RWPE1 (cell line): ENCODE measurements at places on chromosomes 5 and 9.

DNA sequence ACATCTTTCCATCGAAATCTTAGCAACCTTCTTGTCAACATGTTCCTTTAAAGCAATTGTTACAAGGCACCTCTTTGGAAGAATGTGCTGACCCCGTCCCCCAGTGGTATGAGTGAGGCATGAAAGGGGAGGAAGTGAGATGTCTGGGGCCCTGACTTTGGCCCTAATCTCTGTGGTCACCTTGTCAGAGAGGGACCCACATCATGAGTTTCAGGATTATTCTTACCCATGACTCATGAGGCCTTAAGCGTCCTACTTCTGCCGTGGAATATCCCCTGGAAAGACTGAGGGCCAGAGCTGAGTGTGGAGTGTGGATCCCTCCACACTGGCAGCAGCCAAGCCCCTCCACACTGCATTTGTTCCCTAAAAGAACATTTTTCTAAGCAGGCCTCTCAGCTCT lies 81.2 kb downstream of the FSTL4 start:
- DNase-seq, result no peak

GRCh38 chr9:118522093-118523028 lies 818.2 kb downstream of the TLR4 start:
- peak; percentile 25 for DNase-seq

GRCh38 chr9:107484117-107484723 lies 5.3 kb downstream of the KLF4 start:
- peak; percentile 62 for DNase-seq

GRCh38 chr9:93978551-93978950 lies 23.4 kb upstream of the BARX1 start:
- DNase-seq, result no peak

- no peak for DNase-seq
Observed at GRCh38 chr9:7105095-7105494, 347.3 kb downstream of the KDM4C start.

DNA sequence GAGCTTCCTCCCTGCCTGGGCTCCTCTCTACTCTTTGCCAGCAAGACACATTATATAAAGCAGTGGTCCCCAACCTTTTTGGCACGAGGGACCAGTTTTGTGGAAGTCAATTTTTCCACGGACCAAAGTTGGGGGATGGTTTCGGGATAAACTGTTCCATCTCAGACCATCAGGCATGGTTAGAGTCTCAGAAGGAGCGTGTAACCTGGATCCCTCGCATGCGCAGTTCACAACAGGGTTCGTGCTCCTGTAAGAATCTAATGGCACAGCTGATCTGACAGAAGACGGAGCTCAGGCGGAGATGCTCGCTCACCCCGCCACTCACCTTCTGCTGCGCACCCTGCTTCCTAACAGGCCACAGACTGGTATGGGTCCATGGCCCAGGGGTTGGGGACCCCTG lies 142.8 kb downstream of the LIFR start:
- no peak for DNase-seq

GRCh38 chr5:66903709-66904108 lies 292.9 kb downstream of the CD180 start:
- DNase-seq, result no peak

GRCh38 chr9:96086936-96087571 lies 211.6 kb downstream of the ERCC6L2 start:
- DNase-seq, result no peak

GRCh38 chr9:88447431-88447830 lies 59.2 kb downstream of the SPIN1 start:
- DNase-seq, result no peak

- DNase-seq, result no peak
Observed at GRCh38 chr9:95063300-95063699, 254.2 kb downstream of the FANCC start.

DNA sequence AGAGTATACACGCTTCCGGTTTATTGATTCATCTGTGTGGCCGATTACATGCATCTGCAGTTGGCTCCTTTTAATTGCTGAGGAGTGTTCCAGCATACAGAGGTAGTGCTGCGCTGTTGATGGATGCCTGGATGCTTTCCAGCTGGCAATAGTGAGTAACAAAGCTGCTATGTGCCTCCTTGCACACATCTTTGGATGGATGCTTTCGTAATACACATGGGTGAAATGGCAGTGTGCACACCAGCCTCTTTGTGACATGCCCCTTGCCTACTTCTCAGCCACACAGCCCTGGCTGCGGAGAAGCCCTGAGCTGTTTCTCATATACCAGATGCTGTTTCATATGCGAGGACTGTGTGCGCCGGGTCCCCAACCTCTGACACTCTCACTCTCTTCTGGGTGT lies 151.0 kb downstream of the GADD45G start:
- DNase-seq, result peak; percentile 68

- DNase-seq, result no peak
Observed at GRCh38 chr9:131873335-131873734, 133.5 kb upstream of the RAPGEF1 start.

GRCh38 chr5:81639556-81639955 lies 111.3 kb downstream of the SSBP2 start:
- DNase-seq, result no peak

DNA sequence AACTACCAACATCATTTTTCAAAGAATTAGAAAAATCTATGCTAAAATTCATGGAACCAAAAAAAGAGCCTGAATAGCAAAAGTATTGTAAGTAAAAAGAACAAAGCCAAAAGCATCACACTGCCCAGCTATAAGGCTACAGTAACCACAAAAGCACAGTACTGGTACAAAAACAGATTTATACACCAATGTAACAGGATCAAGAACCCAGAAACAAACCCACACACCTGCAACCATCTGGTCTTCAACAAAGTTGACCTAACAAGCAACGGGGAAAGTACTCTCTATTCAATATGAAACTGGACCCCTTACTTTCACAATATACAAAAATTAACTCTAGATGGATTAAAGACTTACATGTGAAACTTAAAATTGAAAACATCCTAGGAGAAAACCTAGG lies 94.2 kb upstream of the TARS1 start:
- DNase-seq, result no peak

GRCh38 chr9:5453004-5453403 lies 2.7 kb downstream of the CD274 start:
- DNase-seq, result no peak

- DNase-seq, result no peak
Observed at GRCh38 chr9:92265154-92265553, 28.3 kb downstream of the IARS1 start.
